Trophoblast cell (in vitro differentiated cells and primary cell): ENCODE measurements at places on chromosomes 7 and 10.

DNA sequence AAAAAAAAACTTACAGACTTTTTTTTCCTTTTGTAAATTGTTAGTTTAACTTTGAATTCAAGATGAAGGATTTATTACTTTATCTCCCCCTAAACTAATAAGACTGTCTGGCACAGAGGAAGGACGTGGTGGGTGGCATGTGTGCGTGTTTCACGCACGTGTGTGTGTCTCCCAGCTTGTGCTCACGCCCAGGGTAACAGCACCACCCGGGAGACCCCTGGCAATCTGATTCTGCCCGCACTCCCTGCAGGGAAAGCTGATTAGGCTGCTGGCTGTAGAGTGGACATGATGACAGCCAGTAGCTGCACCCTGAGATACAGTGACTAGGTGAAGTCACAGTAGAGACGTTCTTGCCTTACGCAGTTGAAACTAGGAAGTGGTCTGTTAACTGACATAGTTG is 25.3 kb downstream of the WIPI2 start:
- no peak for DNase-seq

GRCh38 chr7:137642472-137642871 is 204.3 kb downstream of the DGKI start:
- DNase-seq: no peak

- no peak for DNase-seq
Observed at GRCh38 chr10:12397147-12397896, 48.0 kb downstream of the CAMK1D start.

GRCh38 chr7:73437091-73437490 is 3.5 kb downstream of the FZD9 start:
- DNase-seq: no peak
